ENCODE measurements at places on chromosomes 7 and 10.

GRCh38 chr7:150369748-150370501 lies 1.3 kb downstream of the REPIN1 start:
- no peak for DNase-seq

DNA sequence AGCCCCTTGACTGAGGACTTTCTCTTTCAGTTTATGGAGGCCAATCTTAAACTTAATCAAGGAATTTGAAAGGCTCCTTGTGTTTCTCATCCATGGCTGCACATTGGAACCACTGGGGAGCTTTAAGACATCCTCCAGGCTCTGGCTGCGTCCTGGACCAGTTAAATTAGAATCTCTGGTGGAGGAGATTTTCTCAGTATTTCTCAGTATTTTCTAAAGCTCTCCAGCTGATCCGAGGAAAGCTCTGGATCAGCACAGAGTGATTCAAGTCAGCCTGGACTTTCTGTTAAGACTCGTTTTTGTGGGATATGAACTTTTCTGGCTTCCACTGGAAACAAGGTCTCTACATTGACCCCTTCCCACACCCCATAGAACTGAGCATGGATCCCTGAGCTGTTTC lies 249.8 kb downstream of the STK31 start:
- DNase-seq: no peak

DNA sequence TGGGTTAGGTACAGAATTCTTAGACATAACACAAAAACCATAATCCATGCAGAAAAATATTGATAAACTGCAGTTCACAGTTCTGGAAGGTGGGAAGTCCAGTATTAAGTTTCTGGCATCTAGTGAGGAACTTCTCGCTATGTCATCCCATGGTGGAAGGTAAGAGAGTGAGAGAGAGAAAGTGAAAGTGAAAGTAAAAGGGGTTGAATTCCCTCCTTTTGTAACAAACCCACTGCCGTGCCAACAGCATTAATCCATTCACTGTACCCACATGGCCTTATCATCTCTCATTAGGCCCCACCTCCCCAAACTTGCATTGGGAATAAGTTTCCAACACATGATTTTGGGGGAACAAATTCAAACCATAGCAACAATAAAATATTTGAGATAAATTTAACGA lies 17.1 kb downstream of the ZNF485 start:
- DNase-seq: no peak

DNA sequence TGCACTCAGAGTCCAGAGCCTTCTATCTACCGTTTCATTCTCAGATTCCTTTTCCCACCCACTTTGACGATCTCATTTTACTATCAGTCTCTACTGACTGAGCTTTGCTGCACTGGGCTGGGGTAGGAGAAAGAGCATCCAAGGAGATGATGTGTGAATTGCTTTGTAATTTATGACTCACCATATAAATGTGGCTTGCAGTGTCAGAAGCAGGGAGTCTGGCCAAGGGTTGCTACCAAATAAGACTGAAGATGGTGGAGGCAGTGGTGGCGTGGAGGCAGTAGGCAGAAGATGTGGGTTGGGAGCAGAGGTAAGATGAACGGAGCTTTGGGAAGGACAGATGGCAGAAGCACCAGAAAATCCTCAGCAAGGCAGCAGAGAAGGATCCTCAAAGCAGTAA lies 73.3 kb upstream of the AGK start:
- DNase-seq: no peak

DNA sequence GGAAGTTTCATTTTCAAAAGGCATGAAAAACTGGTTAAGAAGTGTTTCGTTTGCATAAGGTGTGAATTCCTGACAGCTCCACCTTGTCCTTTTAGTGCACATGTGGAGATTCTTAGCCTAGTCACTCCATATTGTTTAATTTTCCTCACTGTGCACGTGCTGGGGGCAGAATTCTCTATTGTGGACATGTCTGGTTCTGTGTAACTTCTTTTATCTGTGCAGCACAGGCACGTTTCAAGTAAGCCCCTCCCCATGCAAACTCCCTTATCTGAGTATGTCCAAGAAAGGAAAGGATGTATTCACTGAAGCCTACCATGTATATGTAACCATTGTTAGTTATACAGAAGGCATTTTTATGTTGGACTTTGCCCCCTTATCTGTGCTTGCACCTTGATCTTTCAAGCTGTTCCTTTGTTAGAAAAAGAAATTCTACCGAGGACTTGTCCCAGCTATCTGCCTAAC lies 1346.3 kb downstream of the REEP3 start:
- no peak for DNase-seq

DNA sequence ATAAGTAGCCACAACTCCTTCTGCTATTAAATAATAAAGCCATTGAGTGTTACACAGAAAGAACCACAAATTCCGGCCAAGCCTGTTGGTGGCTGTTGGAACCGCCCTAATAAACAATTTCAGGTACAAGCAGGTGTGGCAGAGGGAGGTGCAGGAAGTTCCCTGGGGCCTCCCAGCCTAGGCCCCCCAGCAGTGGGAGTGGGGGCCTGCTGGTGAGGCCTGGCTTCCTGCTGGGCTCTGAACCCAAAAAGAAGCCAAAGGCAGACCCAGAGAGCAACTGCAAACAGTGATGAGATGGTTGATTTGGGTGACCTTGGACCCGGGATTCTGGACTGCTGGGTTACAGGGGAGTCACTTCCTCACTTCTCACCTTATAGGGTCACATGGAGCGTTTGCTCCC lies 21.0 kb upstream of the LMTK2 start:
- no peak for DNase-seq

- DNase-seq: no peak
Observed at GRCh38 chr10:33897291-33897752, 562.9 kb upstream of the NRP1 start.

DNA sequence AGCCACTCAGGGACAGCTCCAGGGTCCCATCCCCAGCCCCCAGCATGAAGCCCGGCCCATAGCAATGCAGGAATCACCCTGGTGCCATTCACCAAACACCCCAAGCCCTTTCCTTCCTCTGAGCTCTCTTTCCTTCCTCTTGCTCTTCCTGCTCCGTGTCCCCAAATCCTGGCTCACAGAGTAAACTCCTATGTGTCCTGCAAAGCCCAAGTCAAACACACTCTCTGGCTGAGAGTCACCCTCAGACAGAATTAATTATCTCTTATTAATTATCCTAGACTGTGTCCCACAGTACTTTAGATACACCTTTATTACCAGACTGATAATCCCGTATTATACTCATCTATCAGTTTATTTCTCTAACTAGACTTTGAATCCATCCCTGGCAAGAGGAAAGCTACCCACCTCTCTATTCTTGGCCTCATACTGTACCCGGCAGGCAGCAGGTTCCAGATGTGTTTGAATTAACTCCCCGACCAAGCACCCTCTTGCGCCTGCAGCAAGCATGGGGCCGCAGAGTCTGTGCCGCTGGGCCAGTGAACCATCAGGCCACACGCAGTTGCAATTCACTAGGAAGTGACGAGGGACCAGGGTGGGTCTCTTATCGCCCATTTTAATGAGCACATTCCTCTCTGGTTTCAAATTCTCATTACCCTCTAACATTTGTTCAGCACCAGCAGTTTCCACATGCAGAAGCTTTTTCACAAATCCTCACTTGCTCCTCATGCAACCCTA lies 86.7 kb downstream of the PRKAG2 start:
- DNase-seq: no peak

DNA sequence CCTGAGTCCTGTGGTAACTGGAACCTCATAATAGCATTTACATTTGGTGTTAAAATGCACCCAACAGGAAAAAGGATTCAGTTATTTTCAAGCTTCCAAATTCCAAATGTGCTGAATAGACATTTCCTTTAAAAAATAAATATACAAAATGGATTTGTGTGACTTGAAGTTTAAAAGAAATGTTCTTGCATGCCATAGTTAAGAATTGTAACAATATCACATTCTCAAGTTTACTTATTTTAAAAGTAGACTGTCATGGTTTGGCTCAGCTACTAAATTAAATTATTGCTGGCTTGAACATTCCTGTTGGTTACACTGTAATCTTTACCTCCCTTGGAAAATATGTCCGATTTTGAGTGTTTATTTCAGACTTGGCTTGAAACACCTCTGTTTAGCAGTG lies 31.5 kb downstream of the BICC1 start:
- no peak for DNase-seq

DNA sequence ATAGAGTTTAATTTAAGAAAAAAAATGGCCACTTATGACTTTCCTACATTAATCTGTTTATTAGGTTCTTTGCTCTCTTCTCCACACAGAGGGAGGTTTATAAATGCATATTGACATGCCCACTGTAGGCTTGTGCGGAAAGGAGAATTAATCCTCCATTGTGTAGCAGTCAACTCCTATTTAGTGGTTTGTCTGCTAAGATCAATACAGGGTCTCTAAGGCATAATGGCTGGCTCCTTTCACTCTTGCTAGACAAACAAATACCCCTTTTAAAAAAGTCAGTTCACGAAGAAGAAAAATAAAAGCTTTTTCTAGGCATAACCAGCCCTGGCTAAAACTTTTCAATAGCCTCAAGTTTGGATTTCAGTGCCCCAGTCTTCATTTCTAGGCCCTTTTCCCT lies 141.6 kb downstream of the TSPAN12 start:
- DNase-seq: no peak

DNA sequence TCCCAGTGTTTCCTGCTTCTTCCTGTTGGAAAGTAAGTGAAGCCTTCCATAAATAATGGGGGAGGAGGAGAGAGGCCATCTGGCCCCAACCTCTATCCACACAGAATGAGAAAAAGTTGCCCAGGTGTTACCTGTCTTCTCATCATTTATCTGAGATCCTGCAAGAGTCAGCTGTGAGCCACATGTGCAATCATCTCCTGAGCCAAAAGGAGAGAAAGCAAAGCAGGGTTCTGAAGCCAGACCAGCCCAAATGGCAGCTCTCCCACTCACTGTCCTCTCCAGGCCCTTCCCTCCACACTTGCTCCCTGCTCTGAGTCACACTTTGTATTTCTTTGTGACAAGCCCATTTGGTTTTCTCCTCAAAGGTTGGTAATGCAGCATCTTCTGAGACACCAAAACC lies 65.9 kb downstream of the FAM204A start:
- DNase-seq: no peak

- no peak for DNase-seq
Observed at GRCh38 chr7:38942431-38943051, 33.5 kb upstream of the VPS41 start.

- DNase-seq: no peak
Observed at GRCh38 chr10:9175200-9175599, 1120.7 kb downstream of the GATA3 start.

GRCh38 chr7:40527723-40528122 lies 392.9 kb downstream of the SUGCT start:
- no peak for DNase-seq

DNA sequence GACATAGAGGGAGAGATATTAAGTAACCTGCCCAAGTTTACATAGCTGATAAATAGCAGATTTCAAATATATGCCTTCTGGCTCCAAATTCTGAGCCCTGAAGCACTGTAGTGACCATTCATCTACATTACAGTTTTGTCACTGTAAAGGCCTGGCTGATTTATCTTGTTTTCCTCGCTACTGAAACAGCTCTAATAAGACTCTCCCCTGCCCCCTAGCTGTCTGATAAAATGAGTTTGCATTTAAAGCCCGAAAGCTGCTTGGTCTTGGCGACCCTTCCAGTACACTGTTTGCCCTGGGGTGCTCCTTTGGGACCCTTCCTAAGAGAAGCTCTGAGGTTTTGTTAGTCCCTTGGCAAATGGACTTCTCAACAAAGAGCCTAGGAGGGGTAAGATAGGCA lies 59.7 kb upstream of the RAB11FIP2 start:
- DNase-seq: no peak

GRCh38 chr10:44807451-44807850 lies 103.7 kb upstream of the TMEM72 start:
- no peak for DNase-seq

DNA sequence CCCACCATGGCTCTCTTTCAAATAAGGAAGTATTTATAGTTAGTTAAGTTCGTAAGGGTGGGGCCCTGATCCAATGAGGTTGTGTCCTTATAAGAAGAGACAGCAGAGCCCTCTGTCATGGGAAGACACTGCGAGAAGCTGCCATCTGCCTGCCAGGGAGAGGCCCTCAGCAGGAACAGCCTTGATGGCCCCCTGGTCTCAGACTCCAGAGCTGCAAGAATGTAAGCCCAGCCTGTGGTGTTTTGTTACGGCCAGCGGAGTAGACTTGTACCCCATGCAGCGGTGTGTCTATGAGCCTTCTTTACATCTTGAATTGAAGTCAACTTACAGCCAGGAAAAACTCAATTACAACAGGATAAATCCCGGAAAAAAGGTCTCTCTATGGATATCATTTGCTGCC lies 14.3 kb upstream of the LARP4B start:
- DNase-seq: no peak

- peak; percentile 40 for DNase-seq
Observed at GRCh38 chr10:1093696-1094095, 37.5 kb downstream of the WDR37 start.

DNA sequence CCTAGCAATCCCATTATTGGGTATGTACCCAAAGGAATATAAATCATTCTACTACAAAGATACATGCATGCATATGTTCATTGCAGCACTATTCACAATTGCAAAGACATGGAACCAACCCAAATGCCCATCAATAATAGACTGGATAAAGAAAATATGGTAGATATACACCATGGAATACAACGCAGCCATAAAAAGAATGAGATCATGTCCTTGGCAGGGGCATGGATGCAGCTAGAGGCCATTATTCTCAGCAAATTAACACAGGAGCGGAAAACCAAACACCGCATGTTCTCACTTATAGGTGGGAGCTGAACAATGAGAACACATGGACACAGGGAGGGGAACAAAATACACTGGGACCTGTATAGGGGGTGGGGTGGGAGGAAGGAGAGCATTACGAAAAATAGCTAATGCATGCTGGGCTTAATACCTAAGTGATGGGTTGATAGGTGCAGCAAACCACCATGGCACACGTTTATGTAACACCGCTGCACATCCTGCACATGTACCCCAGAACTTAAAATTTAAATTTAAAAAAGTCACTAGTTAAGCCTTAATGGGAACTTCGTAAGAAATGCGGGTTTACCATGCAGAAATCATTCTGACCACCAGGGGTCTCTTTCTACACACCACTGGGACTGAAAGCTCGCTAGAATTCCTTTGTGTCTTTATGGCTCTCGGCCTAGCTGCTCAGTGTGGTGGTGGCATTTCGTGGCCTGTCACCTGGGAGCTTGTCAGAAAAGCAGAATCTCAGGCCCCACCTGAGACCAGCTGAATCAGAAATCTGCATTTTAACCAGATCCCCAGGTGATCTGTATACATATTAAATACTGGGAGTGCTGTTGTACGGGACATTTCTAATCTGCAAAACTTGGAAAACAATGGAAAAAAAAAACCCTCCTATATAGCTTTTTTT lies 9.5 kb downstream of the ANKRD1 start:
- DNase-seq: peak; percentile 58

GRCh38 chr10:72056113-72056512 lies 32.2 kb downstream of the SPOCK2 start:
- no peak for DNase-seq

GRCh38 chr7:134941185-134941900 lies 45.0 kb upstream of the AGBL3 start:
- DNase-seq: no peak

DNA sequence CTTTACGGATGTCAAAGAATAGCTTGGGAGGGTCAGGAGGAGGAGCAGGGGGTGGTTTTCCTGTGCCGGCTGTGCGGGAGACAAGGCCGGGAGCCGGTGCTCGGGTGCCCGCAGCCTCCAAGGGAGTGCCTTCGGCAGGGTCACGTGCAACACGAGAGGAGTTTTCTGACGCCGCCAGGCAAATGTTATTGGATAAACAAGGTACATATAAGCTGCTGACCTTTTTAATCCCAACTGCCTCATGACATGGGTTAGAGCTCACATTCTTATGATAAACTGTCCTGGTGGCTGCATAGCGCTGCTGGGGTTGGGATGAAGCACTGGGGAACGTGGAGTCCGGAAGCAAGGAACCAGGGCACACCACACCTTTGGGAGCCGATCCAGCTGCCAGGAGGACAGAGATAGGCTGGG lies 124.8 kb upstream of the PDLIM1 start:
- no peak for DNase-seq
